ENCODE measurements at places on chromosomes 2 and 18.

DNA sequence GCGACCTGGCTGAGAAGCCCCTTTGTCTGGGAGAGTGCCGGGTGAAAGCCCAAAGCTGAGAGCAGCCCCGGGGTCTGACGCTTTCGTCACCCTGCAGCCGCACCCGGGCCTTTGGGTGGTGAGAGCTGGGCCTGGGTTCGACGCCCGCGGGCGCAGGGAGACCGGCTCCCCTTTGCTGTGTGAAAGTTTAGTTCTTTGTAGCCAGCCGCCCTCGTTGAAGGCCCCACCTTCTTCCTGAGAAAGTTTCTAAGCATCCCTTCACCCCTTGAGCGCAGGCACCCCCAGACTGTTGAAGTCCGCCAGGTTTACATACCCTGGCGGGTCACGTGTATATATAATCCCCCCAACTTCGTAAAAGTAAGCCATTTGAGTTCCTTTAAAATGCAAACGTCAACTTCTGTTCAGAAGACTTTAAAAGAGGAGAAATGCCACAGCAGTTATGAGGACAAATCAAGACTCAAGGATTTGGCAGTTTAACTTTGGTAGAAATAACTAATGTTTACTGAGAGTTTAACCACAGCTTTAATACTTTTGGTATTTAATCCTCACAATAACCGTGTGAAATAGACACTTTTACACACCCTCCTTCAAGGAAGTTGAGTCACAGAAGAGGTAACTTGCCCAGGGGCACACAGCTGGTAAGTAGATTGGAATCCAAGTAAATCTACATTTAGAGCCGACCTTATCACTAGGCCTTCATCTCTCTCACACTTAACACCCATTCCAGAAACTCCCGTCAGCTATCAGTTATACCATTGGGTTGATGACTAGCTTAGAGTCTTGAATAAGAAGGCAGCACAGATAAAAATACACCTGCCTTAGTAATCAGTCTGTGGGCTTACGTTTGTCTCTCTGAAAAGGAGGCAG is 1.1 kb upstream of the MBOAT2 start:
- no peak for DNase-seq

GRCh38 chr18:54532962-54533361 is 58.1 kb upstream of the DYNAP start:
- DNase-seq: no peak

DNA sequence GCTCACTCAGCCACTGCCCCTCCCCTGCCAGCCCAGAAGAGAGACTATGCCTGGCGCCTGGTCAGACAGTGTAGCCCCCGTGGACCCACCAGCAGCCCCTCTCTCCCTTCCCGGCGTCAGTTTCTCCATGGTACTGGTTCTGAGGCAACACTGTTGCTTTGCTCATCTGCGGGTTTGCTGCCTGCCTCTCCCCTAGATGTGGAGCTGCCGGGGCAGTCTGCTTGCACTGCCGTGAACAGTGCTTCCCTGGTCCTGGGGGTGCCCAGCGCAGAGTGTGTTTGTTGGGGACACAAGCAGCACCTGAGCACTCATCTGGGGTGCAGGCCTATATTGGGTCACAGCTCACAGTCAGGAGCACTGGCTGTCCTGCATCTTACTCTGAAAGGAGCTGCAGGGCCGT is 309.9 kb downstream of the NDUFA10 start:
- no peak for DNase-seq

GRCh38 chr2:238190445-238190844 is 13.1 kb downstream of the ILKAP start:
- DNase-seq: no peak

DNA sequence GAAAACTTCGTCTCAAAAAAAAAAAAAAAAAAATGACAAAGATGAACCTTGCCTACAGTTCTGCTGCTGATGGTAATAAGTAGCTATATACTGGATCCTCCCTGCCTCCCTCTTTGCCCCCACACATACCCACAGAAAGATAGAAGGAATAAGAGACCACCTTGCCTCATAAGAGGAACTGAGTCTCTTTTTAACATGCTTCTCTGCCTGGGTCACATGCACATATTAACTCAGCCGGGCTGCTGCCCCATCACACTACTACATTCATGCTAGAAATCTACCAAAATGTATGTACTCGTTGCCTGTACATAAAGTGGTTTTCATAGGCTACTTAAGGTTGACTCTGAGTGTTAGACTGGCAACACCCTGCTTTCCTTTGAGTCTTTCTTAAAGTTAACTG is 78.9 kb upstream of the B3GNT2 start:
- DNase-seq: no peak

- no peak for DNase-seq
These were observed 1.1 kb upstream of the DARS1 start for GRCh38 chr2:135986507-135986906.

DNA sequence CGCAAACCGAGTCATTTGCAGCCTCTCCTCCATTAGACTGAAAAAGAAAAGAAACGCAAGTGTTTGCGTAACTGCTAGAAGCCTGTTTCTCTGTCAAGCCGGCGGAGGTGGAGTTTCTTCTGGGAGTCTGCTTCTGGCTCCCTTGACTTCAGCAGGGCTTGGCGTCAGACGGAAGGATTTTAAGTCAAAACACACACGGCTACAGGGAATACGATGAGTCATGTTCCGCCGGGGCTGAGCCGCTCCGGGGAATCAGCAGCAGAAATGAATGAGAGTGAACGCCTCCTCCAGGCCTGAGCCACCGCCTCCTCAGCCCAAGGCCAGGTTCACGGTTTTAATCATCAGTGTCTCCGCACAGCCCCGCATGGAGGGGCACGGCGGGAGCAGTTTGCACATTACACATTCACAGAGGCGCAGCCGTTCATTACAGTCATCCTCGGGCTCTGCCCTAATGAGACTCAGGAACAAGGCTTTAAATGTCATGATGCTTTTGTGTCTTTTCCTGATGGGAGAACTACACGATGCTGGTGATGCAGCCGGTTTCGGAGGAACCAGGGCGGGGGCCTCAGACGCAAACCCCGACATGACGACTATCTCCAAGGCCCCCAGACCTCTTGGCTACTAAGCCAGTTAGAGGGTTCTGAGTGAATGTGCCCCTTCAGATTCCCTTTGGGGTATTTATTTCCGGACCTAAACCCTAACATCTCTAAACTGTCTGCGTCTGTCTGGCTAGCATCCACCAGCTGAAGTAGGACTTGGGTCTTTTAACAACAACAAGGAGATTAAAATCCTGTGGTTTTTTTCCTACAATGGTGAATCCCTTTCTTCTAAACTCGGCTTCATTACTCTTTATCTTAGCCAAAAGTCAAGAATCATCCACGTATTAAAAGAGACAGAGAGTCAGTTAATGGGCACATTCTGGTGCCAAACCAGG is 11.1 kb upstream of the SCG2 start:
- peak; percentile 99 for DNase-seq

GRCh38 chr2:206245265-206245672 is 29.2 kb upstream of the ZDBF2 start:
- no peak for DNase-seq

- DNase-seq: no peak
These were observed 680 bp downstream of the TTN start for GRCh38 chr2:178806543-178806942.

GRCh38 chr2:181876614-181877063 is 14.9 kb upstream of the ITPRID2 start:
- peak; percentile 58 for DNase-seq

- DNase-seq: no peak
These were observed 509.5 kb downstream of the EIPR1 start for GRCh38 chr2:2868085-2868484.

- no peak for DNase-seq
These were observed 180.2 kb downstream of the SOCS6 start for GRCh38 chr18:70468861-70469547.

DNA sequence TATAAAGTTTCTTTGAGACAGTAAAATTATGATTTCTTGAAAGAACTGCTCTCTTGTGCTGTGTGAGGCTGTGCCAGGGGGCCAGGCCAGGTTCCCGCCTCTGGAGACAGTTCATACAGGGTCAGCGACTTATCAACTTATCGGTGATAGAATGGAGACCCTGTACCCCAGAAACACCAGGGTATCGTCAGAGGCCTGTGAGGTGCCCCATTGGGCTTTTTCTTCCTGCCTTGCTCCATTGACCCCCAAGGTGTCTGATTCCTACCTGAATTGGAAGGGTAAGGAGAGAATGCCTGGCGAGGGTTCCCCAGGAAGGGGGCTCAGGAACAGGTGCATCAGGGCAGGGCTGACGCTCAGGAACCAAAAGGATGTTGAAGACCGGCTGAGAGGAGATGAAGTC is 4.3 kb downstream of the DLX1 start:
- DNase-seq: no peak
